ENCODE measurements at places on chromosomes 6 and 20.

- no peak overlapping the region for H3K27ac ChIP-seq
- H3K4me1 ChIP-seq = no peaks in the 10 kb centered on the region
- no peak overlapping the region for H3K4me3 ChIP-seq
- no peaks in the 10 kb centered on the region for H3K36me3 ChIP-seq
These were observed 84.7 kb downstream of the HAO1 start for GRCh38 chr20:7855545-7855944.

- H3K27ac ChIP-seq = no peak overlapping the region
- H3K4me3 ChIP-seq = peak overlapping the region; percentile 25
- H3K4me1 ChIP-seq = peaks cover 31% of the 10 kb centered on the region
- DNase-seq = no peak
These were observed 86.8 kb downstream of the ZFP64 start for GRCh38 chr20:52104546-52105441.

GRCh38 chr20:58571693-58572427, 56.7 kb upstream of the APCDD1L start:
- no peaks in the 10 kb centered on the region for H3K36me3 ChIP-seq
- no peak overlapping the region for H3K27ac ChIP-seq
- no peaks in the 10 kb centered on the region for H3K4me1 ChIP-seq
- DNase-seq = no peak
- H3K27me3 ChIP-seq = peaks cover 2% of the 10 kb centered on the region
- H3K4me3 ChIP-seq = no peak overlapping the region

GRCh38 chr6:160137989-160138835, 16.6 kb downstream of the SLC22A1 start:
- H3K4me1 ChIP-seq = no peaks in the 10 kb centered on the region
- DNase-seq = peak; percentile 70
- H3K27me3 ChIP-seq = peaks cover 11% of the 10 kb centered on the region
- H3K4me3 ChIP-seq = no peak overlapping the region

GRCh38 chr6:107435798-107436197, 23.6 kb downstream of the PDSS2 start:
- H3K27me3 ChIP-seq = no peaks in the 10 kb centered on the region
- H3K4me1 ChIP-seq = no peaks in the 10 kb centered on the region
- H3K4me3 ChIP-seq = no peak overlapping the region
- no peak for DNase-seq

DNA sequence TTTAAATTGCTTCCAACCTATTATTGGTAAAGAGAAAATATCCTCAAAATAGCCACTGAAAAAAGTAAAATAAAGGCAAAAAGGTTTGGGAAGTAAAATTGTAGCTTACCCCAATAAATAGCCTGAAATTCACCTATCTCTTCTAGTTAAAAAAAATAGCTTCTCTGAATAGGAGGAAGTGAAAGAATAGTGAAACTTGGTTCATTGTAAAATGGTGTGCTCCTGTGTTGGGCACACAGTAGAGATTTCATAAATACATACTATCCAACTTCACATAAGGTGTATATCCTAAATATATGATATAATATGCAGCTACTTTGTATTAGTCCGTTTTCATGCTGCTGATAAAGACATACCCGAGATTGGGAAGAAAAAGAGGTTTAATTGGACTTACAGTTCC, 45.3 kb downstream of the CDK19 start:
- H3K27me3 ChIP-seq = no peaks in the 10 kb centered on the region
- no peak overlapping the region for H3K27ac ChIP-seq
- peaks cover 12% of the 10 kb centered on the region for H3K36me3 ChIP-seq
- no peak overlapping the region for H3K4me3 ChIP-seq
- H3K4me1 ChIP-seq = no peaks in the 10 kb centered on the region
- no peak for DNase-seq

DNA sequence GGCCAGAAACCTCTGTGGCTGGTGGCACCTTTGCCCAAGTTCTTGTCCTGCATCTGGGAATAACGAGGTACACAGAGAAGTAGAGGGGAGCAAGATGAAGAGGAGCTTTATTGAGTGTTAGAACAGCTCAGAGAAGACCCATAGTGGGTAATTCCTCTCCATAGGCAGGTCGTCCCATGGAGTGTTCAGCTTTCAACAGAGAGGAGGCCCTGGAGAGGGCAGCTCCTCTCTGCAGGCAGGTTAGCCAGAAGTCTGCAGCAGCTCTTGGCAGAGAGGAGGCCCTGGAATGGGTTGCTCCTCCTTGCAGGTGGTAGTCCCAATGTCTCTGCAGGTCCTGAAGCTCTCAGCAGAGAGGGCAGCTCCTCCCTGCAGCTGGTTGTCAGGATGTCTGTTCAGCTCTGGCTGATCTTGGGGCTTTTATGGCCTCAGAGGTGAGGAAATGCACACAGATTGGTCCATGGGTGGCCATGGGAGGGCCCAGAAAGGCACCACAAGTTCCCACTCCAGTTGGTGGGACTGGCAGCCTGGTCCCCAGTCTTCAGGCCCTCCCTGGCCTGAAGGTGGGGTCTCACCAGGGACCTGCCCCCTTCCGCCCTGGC, 89.0 kb downstream of the IPCEF1 start:
- no peaks in the 10 kb centered on the region for H3K36me3 ChIP-seq
- H3K27ac ChIP-seq = no peak overlapping the region
- no peak for DNase-seq
- no peaks in the 10 kb centered on the region for H3K27me3 ChIP-seq
- H3K4me3 ChIP-seq = no peak overlapping the region

DNA sequence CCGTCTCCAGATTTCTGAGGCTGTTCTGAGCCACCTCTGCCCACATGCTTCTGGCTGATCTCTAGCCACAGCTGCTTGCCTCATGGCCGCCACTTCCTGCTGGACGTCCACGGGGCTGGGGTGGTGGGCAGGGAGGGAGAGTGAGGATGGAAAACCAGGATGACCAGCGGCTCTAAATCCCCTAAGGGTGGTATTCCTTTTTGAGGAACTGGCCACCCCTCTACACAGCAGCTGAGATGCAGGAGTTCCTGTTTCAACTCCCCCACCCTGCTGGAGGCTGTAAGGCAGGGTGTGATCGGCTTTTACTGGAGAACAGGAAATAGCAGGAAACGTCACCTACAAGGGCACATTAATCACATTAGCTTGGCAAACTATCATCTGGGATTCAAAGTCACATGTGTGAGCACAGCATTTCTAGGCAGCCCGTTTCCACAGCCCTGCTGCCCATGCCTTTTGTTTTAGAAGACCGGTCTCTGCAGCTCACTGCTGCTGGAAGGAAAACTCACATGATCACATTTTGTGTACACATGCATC, 181.6 kb upstream of the ECI2 start:
- peak overlapping the region; percentile 50 for H3K27ac ChIP-seq
- DNase-seq = peak; percentile 83
- H3K4me1 ChIP-seq = peaks cover 17% of the 10 kb centered on the region
- H3K36me3 ChIP-seq = no peaks in the 10 kb centered on the region

DNA sequence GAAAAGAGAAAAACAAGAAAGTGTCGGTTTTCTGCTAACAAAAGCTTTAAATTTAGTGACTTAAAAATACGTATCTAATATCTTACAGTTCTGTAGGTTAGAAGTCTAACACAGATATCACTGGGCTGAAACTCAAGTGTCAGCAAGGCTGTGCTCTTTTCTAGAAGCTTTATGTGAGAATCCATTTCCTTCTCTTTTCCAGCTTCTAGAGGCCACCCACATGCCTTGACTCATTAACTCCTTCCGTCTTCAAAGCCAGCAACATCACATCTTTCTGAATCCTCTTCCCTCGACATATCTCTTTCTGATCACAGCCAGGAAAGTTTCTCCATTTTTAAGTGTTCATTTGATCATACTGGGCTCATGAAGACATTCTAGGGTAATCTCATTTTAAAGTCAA, 262.0 kb downstream of the MAFB start:
- H3K36me3 ChIP-seq = no peaks in the 10 kb centered on the region
- H3K27ac ChIP-seq = no peak overlapping the region
- no peaks in the 10 kb centered on the region for H3K4me1 ChIP-seq
- H3K27me3 ChIP-seq = no peaks in the 10 kb centered on the region

- peaks cover 16% of the 10 kb centered on the region for H3K4me1 ChIP-seq
- DNase-seq = no peak
- H3K4me3 ChIP-seq = no peak overlapping the region
- no peaks in the 10 kb centered on the region for H3K36me3 ChIP-seq
These were observed 36.2 kb upstream of the E2F3 start for GRCh38 chr6:20365456-20365855.

DNA sequence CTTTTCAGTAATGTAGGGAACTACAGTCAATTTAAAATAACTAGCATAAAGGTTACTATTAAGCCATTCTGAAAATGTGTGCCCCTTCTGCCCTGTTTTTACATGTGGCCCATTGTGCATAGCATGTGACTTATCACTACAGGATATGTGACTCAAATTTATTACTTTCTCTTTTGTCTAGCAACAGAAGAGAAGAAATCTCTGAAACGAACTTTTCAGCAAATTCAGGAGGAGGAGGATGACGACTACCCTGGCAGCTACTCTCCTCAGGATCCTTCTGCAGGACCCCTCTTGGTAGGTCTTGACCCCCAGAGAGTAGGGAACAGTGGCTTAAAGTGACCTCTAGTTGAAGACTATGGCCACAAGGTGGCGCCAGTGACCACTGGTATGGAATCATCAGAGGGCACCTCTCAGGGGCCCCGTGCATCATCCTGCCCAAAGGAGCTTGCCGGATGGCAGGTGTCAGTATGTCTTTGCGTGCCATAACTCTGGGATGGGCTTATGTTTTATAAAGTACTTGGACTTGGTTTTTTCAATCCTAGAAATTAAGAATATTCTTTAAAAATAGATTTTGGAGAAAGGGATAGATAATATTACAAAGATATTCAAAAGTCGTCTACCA, 23.9 kb downstream of the RPRD1B start:
- no peak overlapping the region for H3K27ac ChIP-seq
- peaks cover 2% of the 10 kb centered on the region for H3K4me1 ChIP-seq
- H3K36me3 ChIP-seq = peaks cover 71% of the 10 kb centered on the region
- H3K27me3 ChIP-seq = no peaks in the 10 kb centered on the region
- peak; percentile 70 for DNase-seq

GRCh38 chr20:44702776-44703175, 12.4 kb upstream of the CCN5 start:
- no peaks in the 10 kb centered on the region for H3K27me3 ChIP-seq
- H3K4me3 ChIP-seq = no peak overlapping the region
- DNase-seq = no peak
- H3K36me3 ChIP-seq = no peaks in the 10 kb centered on the region
- H3K27ac ChIP-seq = no peak overlapping the region

- no peak overlapping the region for H3K27ac ChIP-seq
- no peak for DNase-seq
- H3K27me3 ChIP-seq = no peaks in the 10 kb centered on the region
- H3K4me3 ChIP-seq = no peak overlapping the region
- H3K4me1 ChIP-seq = no peaks in the 10 kb centered on the region
These were observed 25.6 kb upstream of the HLA-A start for GRCh38 chr6:29916741-29917140.

GRCh38 chr20:63135411-63135810, 80.5 kb downstream of the YTHDF1 start:
- H3K27me3 ChIP-seq = peaks cover 42% of the 10 kb centered on the region
- no peaks in the 10 kb centered on the region for H3K4me1 ChIP-seq

DNA sequence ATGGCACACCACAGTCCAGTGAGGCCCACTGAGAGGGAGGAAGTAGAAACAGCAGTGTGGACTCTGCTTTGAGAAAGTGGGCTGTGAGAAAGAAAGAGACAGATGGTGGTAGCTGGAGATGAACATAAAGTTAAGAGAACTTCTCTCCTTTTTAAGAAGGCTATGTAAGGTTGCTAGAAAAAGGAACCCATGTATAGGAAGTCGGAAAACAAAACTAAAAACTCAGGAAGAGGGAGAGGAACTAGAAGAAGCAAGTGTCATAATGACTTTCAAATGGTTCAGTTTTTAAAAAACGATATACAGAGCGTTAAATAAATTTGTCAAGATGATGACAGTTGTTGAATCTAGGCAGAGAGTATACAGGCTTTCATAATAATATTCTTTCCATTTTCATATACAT, 25.4 kb upstream of the GMNN start:
- H3K27ac ChIP-seq = no peak overlapping the region
- H3K4me1 ChIP-seq = peaks cover 3% of the 10 kb centered on the region
- H3K27me3 ChIP-seq = no peaks in the 10 kb centered on the region
- peak; percentile 23 for DNase-seq

- H3K4me1 ChIP-seq = no peaks in the 10 kb centered on the region
- H3K27ac ChIP-seq = no peak overlapping the region
- H3K4me3 ChIP-seq = no peak overlapping the region
- H3K36me3 ChIP-seq = no peaks in the 10 kb centered on the region
- no peak for DNase-seq
These were observed 212.3 kb upstream of the ZNF217 start for GRCh38 chr20:53805895-53806384.

DNA sequence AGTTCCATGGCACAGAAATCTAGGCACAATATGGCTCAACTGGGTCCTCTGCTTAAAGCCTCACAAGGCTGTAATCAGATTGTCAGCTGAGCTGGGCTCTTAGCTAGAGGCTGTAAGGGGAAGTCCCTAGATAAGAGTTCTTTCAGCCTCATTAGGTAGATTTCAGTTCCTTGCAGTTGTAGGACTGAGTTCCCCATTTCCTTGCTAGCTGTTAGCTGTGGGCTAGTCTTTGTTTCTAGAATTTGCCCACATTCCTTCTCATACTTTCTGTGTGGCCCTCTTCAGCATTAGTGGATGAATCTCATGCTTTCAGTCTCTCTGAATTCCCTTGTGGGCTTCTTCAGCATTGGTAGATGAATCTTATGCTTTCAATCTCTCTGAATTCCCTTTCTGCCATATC, 71.0 kb upstream of the MRAP2 start:
- peaks cover 20% of the 10 kb centered on the region for H3K36me3 ChIP-seq
- H3K4me3 ChIP-seq = no peak overlapping the region
- DNase-seq = no peak

GRCh38 chr6:108676555-108676954, 115.8 kb downstream of the FOXO3 start:
- no peaks in the 10 kb centered on the region for H3K4me1 ChIP-seq
- H3K36me3 ChIP-seq = peaks cover 8% of the 10 kb centered on the region
- no peak for DNase-seq
- no peak overlapping the region for H3K27ac ChIP-seq
- no peak overlapping the region for H3K4me3 ChIP-seq

GRCh38 chr20:50427719-50428083, 82.5 kb upstream of the PTPN1 start:
- DNase-seq = no peak
- H3K4me3 ChIP-seq = no peak overlapping the region
- H3K4me1 ChIP-seq = peaks cover 6% of the 10 kb centered on the region
- no peaks in the 10 kb centered on the region for H3K36me3 ChIP-seq
- no peak overlapping the region for H3K27ac ChIP-seq
- no peaks in the 10 kb centered on the region for H3K27me3 ChIP-seq
